ENCODE measurements at places on chromosomes 13 and 19.

DNA sequence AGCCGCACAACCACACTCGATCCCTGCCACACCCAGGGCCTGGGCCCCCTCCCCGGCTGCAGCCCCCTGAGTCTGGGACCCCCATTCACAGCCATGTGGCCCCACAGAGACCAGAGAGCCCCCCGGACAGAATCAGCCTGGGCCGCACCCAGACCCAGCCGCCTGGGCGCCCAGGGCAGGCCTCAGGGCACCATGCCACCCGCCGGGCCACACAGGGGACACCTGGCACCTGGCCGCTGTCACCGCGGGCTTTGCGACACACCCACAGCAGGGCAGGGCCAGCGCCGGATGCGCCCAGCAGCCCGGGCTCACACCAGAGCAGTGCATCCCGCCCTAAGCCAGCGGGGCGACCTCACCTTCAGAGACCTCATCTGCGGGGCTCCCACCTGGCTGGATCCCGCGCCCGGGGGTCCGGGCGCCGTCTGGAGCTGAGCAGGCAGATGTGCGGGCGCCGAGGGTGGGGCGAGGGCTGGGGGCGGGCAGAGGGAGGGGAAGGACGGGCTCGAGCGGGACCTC is 443 bp downstream of the TBXA2R start:
- DNase-seq, result no peak

- no peak for DNase-seq
These were observed 185.4 kb downstream of the KDM4B start for GRCh38 chr19:5154129-5154798.

- DNase-seq, result no peak
These were observed 111.3 kb downstream of the SLC7A1 start for GRCh38 chr13:29484236-29484635.

DNA sequence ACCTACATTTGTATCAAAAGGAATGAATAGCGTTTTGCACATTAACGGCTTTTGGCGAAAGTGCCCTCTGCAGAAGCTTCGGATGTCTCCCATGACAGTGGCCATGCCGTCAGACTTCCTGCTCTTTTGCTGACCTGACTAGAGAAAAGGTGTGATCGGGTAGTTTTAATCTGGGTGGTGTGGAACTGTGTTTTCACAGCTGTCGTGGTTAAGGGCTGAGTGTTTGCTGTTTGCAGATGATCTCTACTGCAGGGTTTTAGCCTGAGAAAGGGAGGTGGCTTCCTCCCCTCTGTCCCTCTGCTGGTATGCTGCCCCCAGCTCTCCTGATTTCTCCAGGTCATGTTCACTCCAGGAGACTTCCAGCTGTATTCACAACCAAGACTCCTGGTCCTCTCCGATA is 22.4 kb downstream of the ZNF71 start:
- no peak for DNase-seq

DNA sequence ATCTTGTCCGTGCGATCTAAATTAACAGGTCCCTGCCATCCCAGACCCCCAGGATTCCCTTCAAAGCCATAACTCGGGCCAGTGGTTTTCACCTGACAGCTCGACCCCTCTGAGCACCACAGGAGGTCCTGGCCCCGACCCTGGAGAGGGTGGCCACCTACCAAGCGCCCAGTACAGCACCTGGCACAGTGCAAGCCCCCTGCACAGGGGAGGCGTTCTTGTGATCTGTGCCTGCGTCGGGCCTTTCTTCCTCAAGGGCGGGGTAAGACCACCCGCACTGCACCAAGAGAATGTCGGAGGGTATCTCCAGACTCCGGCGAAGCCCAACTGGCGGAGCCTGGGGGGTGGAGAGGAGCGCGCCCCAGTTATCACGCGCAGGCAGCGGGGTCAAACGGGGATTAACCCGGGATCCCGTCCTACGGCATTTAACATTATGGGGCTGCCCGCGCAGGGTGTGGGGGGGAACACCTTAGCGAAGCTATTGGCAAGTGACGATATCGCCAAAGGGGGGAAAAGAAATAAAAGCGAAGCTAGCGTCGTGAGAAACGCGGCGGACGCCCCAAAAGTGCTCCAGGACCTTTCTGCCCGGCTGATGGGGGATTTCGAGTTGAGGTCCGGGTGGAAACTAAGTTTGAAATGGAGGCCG is 1.3 kb upstream of the HNRNPL start:
- no peak for DNase-seq

DNA sequence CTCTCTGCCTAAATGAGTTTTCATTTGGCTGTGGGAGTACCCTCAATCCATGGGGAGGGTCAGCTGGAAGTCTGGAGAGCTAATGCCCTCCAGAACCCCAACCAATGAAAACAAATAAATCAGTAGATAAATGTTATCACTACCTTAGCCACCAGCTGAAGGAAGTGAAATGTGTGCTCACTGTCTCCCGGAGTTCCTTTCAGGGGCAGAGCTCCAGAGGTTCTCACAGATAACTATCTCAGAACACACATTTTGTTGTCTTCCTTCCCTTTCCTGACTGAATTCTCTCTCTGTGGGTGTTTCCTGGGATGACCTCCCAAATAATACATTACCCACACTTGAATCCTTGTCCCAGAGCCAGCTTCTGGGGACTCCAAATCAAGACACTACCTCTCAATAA is 779.6 kb downstream of the DIAPH3 start:
- DNase-seq, result no peak

DNA sequence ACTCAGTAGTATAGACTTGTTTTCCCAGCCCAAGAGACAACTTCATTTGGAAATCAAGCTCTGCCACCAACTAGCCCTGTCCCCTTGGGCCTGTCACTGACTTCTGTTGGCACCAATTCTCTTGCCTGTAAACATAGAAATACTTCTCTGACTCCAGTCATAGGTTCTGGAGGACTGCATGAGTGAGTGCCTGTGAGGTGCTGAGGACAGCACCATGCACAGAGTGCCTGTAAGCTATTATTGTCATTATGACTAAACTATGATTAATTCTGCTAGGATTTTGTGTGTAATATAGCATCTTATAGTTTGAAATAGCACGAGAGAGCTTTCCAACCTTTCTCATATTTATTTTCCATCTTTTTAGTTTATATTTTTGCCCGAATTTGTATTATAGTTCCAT is 247.9 kb downstream of the MYO16 start:
- no peak for DNase-seq

DNA sequence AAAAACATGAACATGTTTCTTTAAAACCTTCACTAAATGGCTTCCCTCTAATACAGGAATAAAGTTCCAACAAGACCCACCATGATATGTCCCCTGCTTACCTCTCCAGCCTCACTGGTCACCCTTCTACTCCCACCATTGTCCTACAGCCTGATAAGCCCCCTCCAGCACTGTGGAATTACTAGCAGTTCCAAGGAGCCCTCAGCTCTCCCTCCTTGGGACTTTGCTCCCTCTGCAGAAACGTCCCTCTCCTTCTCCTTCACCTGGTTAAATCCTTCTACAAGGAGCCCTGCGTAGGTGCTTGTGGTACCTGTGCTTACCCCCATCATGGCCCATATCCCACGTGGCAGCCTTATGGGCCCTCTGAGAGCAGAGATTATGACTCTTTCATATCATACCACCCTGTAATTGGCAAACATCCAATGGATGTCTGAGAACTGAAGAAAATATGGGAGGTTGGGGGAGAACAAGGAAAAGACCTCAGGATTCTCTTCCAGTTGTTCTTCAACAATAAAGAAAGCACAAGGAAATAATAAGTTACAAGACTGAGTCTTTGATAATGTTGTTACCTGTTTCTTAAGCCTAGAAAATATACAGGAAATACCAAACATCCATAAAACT is 26.1 kb upstream of the DOCK9 start:
- DNase-seq, result no peak

GRCh38 chr13:30440910-30441703 is 18.8 kb downstream of the UBE2L5 start:
- DNase-seq, result peak; percentile 85

DNA sequence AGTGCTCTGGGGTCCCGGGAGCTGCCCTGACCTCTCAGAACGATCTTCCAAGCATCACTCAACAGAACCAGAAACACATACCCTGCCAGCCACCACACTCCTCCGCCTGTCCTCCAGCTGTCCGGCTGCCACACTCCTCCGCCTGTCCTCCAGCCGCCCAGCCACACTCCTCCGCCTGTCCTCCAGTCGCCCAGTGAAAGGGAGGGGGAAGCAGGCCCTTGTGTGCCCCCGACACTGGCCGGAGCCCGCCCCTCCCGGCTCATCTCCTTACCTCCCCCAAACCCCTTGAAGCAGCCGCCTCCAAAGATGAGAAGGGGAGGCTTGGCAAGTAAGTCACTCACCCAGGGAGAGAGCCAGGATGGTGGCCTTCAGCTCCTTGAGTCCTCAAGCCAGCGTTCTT is 40.2 kb downstream of the STK24 start:
- no peak for DNase-seq

GRCh38 chr13:113166681-113167080 is 8.2 kb downstream of the PROZ start:
- DNase-seq, result no peak

- no peak for DNase-seq
These were observed 30.8 kb upstream of the IGFL1 start for GRCh38 chr19:46198756-46199155.

DNA sequence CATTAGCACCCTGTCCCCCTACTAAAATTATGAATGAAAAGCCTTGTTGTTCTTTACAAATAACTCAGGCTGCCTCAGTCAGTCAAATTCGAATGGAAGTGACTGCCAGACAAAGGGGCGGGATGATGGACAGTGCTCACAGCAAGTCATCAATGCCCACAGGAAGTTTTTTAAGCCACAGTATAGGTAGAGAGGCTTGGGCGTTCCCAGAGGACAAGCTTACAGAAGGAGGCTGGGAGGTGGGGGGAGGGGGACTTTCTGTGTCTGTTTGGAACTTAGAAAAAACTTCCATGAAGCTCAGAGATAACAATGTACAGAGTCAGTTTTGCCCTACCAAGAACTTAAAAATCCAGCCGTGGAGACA is 18.5 kb upstream of the SPRY2 start:
- no peak for DNase-seq

- DNase-seq, result no peak
These were observed 1211.5 kb downstream of the PCDH17 start for GRCh38 chr13:58843071-58843470.

DNA sequence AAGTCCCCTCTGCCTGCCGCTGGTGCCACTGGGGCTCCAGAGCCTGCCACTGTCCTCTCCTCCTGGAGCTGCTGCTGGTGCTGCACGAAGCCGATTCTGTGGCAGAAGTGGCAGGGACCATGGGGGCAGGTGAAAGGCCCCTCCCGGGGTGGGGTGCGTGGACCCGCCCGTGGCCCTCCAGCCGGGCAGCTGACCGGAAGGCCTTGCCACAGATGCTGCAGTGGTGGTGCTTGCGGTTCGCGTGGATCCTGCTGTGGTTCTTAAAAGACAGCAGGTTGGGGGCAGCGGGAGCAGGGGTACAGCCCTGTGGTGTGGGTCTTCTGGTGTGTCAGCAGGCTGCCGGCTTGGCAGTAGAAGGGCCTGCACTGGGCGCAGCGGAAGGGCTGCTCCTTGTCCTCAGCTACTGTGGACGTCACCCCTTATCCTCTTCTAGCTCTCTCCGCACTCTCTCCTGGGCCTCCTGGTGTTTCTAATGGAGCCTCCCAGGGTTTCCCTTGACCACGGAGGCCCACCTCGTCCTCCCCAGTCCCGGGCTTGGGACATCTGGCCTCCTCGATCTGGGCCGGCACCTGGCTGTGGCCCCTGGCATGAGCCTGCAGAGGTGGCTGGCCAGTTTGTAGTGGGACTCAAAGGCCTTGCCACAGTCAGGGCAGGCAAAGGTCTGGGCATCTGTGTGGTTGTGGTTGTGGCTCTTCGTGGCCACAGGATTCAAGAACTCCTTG is 380.4 kb downstream of the OLFM4 start:
- no peak for DNase-seq

- DNase-seq, result peak; percentile 100
These were observed 300.5 kb downstream of the SPRY2 start for GRCh38 chr13:80040196-80040980.

- no peak for DNase-seq
These were observed 502 bp downstream of the VRK3 start for GRCh38 chr19:50024719-50025021.

DNA sequence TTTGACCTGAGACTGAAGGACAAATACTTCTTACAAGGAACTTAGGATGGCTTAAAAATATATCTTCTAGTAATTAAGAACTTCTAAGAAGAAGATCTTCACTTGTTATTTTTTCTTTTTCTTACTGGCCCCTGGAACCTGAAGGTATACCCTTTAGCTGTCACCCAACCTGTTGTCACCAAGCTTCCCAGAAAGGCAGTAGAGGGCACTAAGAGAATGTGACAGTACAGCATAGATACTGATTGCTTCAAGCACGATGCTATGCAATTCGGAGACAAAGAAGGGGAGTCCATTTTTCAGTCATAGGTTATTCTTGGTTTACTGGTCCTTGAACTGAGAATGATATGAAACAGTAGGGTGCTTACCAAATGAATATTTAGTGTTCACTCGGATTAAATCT is 208.3 kb upstream of the PCDH9 start:
- no peak for DNase-seq

GRCh38 chr19:40646743-40647254 is 43.7 kb downstream of the NUMBL start:
- peak; percentile 1 for DNase-seq

- no peak for DNase-seq
These were observed 124.5 kb downstream of the COL4A1 start for GRCh38 chr13:110182461-110182860.

DNA sequence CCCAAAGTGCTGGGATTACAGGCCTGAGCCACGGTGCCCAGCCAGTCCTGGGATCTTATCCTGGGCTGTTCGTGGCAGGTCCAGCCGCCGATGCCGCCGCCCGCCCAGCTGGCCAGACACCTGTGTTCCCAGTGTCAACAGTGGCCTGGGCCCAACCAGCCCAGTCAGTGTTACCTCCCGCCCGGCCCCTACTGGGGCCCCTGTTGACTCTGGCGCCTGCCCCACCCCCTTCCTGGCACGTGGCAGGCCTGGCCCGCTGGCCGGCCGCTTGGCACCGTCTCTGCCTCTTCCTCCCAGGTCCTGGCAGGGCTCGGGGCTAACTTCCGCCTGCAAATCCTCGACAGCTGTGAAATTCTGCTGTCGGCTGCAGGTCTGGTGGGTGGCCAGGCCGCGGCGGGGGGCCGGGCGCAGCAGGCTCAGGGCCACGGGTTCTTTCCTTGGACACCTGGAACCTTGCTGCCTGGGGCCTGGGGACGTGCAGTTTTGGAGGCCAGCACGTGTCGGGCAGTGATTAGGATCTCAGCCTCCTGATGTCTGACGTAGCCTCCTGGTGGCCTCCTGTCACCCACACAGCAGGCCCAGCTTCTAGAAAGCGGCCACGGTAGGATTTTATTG is 9.1 kb downstream of the ARID3A start:
- DNase-seq, result no peak

GRCh38 chr13:41085961-41086585 is 24.8 kb downstream of the WBP4 start:
- no peak for DNase-seq
